ENCODE measurements at places on chromosomes 12 and 14.

GRCh38 chr12:75666939-75667334 is 155.5 kb upstream of the KRR1 start:
- DNase-seq: no peak

GRCh38 chr12:26471560-26471959 is 276.2 kb downstream of the SSPN start:
- no peak for DNase-seq

- no peak for DNase-seq
These were observed 15.0 kb upstream of the AMIGO2 start for GRCh38 chr12:47094804-47095203.

GRCh38 chr12:55862286-55862685 is 19.6 kb upstream of the MMP19 start:
- no peak for DNase-seq

GRCh38 chr14:53692885-53693284 is 263.7 kb downstream of the BMP4 start:
- DNase-seq: no peak

- DNase-seq: no peak
These were observed 589.8 kb downstream of the KCNH5 start for GRCh38 chr14:62455446-62455845.

DNA sequence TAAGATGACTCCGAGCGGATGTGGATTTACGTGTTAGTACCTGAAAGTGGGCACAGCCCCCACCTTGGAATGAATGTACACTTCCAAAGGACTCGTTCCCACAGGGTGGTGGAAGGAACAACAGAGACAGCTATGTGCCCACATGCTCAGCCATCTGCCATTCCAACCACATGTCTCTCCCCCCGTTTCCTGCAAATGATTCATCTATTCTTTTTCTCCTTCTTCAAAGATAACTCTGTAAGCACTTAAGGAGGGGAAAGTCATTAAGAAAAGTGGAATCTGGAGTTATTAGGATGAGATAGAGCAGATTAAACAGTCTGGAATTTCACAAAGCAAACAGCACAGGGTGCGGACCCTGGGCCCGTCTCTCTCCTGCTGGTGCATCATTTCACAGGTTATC is 18.5 kb upstream of the DUSP6 start:
- DNase-seq: no peak

DNA sequence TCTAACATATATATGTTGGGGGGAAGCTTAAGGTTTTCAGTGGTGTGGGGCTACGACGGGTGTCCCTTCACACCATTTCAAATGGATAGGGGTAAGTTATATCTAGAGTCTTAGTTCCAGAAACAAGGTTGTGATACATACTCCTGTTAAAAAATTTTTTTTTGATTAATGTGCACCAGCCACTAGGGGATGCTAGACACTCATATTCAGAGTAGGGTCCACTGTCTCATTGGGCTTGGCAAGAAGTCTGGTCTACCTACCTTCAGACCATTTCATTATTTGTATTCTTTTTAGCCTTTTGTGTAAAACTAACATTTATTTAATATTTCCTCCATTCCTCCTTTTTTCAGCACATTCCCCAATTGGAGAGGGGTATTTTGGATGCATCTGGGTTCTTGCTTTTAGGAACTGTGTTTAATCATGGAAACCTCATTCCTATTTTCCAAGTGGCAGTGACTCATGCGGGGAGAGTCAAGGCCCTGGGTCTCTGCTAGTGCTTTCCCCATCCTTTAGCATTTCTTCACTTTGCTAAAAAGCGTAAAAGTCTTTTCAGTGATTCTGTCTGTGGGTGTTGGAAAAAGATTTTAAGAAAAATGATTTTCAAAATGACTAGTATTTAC is 33.4 kb downstream of the ANO4 start:
- DNase-seq: no peak

GRCh38 chr12:4251216-4251891 is 22.2 kb upstream of the CCND2 start:
- DNase-seq: no peak

DNA sequence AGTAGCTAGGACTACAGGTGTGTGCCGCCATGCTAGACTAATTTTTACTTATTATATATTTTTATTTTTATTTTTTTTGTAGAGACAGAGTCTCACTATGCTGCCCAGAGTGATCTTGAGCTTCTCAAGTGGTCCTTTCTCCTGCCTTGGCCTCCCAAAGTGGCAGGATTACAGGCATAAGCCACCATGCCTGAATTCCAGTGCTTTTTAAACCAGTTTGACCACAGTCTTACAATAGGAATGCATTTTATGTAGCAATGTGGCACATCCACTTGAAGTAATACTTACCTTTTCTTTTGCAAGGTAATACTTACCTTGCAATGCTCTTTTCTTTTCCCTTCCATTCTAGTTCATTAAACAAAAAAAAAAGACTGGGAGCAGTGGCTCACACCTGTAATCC is 38.0 kb upstream of the CPM start:
- DNase-seq: no peak
